MCF 10A (cell line): ENCODE measurements at places on chromosomes 5 and 9. TPM values are rescaled to one million over a fixed set of nuclear protein-coding genes. Genes with fewer than 3 reads are reported as not detected.

The SLU7 gene
- total RNA-seq, result 64.6 and 85.6 TPM in 2 replicates

The IL4 gene
- total RNA-seq, result not detected in 2 replicates

DNA sequence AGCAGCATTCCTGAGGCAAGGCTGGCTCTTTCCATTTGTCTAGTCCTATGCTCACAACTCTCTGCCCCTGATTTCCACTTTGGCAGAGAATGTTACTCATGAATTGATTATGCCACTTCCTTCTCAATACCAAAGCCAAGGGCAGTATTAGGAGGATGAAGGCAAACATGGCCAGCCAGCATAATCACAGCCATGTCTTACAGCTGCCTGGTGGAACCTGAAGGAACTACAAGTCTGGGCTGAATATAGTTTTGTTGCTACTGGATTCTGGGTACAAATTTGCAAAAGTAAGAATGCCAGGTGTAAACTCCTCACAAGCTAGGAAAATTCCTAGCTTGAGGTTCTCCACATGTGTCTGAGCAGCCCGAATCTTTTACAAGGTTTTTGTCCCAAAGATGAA lies 4.2 kb downstream of the SIL1 start:
- peak; percentile 25 for DNase-seq

GRCh38 chr5:176631383-176632200 lies 1.1 kb downstream of the EIF4E1B start:
- DNase-seq, result no peak

DNA sequence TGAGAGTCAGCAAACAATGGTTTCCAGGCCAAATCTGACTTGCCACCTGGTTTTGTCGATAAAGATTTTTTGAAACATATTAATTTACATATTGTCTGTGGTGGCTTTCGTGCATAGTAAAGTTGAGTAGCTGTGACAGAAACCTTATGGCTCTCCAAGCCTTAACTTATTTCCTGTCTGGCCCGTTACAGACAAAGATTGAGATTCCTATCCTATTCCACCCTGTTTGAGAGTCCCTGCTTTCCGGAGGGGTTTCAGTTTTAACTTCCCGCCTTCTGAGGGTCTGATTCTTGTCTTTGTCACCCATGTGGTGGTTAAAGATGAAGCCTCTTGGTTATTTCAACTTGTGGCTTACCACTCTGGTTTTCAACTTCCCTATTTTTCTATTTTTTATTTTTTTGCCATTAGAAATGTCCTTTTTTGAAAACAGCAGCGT lies 11.4 kb downstream of the OTULIN start:
- DNase-seq, result no peak

DNA sequence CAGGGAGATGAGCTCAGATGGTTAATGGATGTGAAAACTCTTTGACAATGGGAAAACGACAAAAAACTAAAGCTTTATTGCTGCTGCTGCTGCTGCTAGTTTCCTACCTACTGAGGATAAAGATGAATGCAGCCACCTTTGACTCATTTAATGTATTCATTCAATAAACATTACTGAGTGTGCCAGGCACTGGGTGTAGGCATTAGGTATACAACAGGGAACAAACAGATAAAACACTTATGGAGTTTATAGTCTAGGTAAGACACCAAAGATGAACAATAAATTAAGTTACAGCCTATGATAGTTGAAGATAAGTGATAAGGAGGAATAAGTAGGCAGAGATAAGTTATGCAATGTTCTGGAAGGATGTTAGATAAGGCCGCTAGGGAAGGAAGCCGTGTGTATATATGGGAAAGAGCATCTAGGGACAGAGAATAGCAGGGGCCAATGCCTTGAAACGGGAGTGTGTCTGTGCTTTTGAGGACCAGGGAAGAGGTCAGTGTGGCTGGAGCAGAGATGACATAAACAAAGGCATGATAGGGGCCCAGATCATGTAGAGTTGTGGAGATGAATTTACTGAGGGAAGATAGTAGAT lies 477.6 kb downstream of the NTRK2 start:
- DNase-seq, result no peak

- DNase-seq, result peak; percentile 71
Measured at GRCh38 chr5:42612750-42613366, 143.8 kb upstream of the CCDC152 start.

DNA sequence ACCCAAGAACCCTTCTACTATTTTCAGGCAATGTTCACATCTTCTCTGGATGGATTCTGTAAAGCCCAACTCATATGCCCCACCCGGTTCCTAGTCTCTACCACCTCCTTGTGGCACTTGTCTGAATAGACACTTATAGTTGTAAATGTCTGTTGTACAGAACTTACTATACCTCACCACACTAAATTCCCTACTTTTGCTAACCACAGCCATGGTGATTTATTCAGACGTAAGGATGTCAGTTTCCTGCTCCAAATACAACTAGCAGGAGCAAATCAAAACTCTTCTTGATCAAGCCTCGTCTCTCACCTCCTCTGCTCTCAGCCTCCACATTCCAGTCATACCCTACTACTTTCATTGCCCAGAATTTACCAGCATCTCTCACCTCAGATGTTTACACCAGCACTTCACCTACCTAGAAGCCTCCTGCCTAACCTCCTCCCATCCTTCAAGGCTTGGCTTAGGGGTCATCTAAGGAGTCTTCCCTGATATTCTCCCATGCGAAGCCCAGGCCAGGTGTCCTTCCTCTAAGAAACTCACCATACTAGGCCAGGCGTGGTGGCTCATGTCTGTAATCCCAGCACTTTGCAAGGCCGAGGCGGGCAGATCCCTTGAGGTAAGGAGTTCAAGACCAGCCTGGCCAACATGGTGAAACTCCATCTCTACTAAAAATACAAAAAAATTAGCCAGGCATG lies 75.5 kb downstream of the MAPKAP1 start:
- DNase-seq, result peak; percentile 56

DNA sequence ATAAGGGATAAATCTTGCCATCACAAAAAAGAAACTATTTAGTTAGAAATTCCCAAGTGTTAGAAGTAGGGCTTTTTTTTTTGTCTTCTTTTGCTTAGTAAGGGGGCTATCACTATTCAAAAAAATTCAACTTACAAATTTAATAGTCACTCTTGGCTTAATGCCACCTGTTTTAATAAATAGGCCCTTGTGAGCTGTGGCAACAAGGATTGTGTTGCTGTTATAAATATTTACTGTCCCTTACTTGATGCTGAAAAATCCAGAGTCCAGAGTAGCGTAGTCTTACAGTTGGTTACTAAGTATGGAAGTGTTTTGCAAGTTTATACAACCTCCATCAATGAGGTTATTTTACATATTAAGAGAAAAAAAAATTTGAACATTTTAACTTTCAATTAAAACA lies 21.4 kb upstream of the CEP78 start:
- DNase-seq, result no peak
